ENCODE measurements at places on chromosomes 2 and 18.

DNA sequence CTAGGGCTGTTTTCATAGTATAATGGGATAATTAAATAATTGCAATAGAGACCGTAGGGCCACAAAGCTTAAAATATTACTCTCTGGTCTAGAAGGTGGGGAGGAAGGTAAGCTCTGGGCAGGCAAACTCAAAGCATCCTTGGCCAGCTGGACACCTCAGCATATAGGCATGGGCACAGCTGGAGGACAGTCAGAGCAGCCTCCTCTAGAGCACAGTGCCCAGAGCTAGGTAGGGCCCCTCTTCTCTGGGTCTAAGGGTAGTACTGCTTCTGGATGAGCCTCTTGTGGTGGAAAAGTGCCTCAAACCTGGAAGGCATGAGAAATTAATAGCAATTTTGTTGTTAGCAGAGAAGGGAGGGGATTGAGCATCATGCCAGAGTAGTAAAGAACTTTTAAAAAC, 291.3 kb upstream of the FBXO11 start:
- DNase-seq = no peak

- no peak for DNase-seq
Observed at GRCh38 chr2:195984923-195985726, 83.5 kb downstream of the DNAH7 start.

DNA sequence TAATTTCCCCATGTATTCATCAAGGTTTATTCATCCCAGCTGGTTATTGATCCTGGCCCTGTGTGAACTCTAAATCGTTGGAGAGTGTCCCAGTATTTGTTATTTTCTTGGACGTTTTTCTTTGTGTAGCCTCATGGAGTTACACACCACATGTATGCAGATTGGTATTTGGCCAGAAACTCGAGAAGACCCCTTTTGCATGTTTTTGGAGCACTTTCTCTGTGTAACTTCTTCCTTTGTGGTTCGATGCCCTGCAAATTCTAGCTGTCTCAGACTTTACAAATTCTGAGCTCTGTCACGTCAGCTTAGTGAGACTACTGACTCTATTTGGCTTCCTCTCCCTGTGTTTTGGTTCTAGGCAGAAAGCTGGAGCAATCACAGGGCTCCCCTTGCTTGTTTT, 198.7 kb downstream of the MCFD2 start:
- no peak for DNase-seq

DNA sequence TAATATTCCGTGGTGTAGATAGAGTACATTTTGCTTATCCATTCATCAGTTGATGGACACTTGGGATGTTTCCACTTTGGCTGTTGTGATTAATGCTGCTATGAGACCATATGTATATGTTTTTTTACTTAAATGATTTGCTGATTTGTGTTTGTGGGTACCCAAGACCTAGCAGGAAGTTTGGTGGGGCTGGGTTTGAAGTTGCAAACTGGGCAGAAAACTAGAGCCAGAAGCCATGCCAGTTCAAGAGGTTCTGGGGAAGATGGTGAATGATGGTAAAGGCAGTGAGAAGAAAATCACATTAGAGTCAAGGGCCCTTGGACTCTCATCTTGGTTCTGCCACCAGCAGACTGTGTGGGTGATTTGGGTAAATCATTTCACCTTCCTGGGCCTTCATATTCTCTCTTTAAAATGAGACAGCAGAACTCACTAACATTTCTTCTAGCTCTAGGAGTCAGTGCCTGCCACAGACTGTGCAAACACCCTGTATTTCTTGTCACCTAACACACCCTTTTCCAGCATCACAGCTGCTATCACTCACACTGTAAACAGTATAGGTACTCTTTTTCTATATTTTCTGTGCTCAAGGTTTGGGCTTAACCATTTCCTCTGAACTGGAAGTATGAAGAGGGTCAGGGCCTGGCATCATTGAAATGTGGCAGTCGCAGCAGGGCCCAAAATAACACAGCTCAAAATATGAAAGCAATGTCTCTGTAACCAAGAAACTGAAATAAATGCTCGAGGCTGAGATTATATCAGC, 8.4 kb upstream of the CTLA4 start:
- DNase-seq = no peak

- no peak for DNase-seq
Observed at GRCh38 chr2:220246386-220246785, 619.0 kb downstream of the SLC4A3 start.

GRCh38 chr18:75199327-75199726, 9.6 kb downstream of the PTGR3 start:
- DNase-seq = no peak

DNA sequence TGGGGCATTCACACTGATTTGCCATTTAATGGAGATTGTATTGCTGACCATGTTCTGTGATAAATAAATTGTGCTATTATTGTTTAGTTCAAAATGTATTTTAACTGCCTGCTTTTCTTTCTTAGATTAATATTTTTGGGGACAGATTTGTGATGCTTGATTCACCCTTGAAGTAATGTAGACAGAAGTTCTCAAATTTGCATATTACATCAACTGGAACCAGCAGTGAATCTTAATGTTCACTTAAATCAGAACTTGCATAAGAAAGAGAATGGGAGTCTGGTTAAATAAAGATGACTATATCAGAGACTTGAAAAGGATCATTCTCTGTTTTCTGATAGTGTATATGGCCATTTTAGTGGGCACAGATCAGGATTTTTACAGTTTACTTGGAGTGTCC, 1.8 kb downstream of the DNAJC10 start:
- no peak for DNase-seq

DNA sequence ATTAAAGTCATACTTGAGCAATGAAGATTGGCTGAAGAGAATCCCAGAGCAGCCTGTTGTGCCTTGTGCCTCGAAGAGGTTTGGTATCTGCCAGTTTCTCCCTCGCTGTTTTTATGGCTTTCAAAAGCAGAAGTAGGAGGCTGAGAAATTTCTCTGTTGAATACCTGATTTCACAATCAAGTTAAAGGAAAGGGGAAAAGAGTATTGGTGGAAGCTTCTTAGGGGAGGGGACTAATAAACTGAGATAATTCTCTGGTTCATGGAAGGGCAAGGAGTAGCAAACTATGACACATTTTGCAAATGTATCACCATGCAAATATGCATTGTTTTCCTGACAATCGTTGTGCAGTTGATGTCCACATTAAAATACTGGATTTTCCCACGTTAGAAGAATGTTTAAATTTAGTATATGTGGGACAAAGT, at the start of gene IL1B:
Gene IL1B, minus strand, starts transcription at position 85 of the 423 bp plus-strand sequence. CDS start 550 bp downstream, outside the sequence.
- DNase-seq = no peak

GRCh38 chr2:163667064-163667887, 68.5 kb downstream of the FIGN start:
- DNase-seq = no peak

- no peak for DNase-seq
Observed at GRCh38 chr2:43218702-43219382, 7.6 kb downstream of the ZFP36L2 start.

DNA sequence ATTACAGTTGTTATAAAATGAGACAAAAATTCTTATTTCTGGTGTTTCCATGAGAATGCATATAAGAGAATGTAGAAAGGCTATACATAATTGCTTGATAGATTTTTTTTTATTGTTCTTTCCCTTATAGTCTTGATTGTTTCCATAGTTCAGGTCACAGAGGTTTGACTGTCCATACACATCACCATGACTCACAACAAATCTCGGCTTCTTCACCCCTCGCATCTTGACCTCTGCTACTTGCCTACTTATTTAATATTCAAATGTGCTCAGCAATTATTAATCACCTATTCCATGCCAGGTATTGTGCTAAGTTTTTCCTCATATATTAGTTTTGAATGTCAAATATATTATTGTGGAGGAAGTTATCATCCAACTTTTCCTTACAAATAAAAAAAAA, 789.6 kb downstream of the RNF144A start:
- no peak for DNase-seq

DNA sequence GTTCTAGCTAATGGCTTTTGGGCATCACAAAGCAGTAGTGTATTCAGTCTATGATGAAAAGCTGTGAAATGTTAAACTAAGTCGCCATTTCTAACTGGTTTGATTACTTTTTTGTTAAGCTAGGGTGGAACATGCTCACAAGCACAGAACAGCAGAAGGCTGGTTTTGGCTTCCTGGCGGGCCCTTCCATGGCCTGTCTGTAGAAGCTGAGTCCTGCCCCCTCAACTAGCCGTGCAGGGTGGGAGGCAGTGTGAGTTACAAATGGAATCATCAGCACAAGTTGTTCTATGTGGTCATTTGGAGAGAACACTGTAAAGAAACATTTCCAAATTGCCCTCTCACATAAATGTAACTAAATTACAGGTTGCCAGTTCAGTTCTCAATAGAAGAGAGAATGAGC, 290.8 kb downstream of the ALPK2 start:
- DNase-seq = no peak

Data from NCI-H2081 treated with DMSO at 0.1 percent for 48 hours (cell line).